ENCODE measurements at places on chromosomes 13 and 19.
A peak's percentile ranks its signal among the peaks of the same experiment; 100 is the strongest.

DNA sequence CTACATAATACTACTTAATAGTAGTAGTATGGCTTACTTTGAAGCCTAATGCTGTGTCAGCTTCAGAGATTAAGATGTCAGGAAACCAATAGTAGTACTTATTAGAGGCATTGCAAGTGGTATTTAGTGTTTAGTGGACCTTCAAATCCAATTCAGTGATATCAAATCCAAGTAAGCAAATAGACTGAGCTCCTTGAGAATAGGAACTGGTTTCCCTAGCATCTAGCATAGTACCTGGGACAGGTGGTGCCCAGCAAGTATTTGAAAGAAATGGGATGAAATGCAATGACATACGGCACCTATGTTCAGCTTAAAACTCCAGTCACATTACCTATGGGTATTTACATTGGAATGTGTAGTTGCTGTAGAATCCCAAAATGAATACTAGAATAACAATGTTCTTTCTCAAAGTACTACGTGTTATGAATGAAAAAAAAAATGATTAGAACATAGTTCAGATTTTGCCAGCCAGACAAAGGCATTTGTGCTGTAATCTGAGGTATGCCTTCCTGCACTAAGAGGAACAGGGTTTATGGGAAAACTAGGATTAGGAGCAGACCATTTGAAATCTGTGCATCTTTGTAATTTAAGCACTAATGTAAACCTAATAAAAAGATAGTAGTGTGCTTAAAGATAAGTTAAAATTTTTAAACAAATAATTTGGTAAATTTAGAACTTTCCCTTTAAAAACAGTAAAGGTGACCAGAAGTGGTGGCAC is 17.1 kb downstream of the LSM14A start:
- no peak for DNase-seq

GRCh38 chr19:8097681-8098567 is 45.4 kb downstream of the CCL25 start:
- no peak for DNase-seq

DNA sequence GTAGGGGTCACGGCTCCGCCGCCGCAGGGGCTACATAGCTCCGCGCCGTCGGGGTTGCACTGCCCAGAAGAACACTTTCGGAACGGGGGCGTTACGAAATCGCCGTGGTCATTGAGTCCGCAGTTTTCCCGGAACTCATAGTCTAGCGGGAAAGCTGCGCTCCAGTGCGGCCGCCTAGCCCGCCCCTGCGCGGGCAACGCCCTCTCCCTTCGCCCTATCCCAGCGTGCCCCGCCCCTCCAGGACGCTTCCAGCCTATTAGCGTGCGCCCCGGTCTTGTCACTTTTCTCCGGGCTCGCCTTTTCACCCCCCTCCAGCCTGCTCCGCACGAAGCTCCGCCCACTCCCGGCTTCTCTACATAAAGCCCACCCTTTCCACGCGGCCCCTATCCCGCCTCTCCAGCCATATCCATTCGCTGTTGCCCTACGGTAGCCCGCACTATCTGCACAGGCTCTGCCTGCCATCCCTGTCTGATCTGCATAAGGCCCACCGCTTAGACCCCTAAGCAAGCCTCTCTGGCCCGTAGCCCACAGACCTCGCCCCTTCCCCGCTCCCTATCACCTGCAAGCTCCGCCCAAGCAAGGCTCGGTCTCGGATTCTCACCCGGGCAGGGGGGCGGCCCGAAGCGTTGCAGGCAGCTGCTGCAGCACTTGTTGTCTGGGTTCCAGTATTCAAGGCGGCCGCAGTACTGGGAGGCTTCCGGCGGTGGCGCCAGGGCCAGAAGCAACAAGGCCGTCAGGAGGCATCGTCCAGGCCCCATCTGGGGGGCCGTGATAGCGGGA is 1.6 kb downstream of the IGFLR1 start:
- peak; percentile 100 for DNase-seq

- no peak for DNase-seq
These were observed 230.7 kb downstream of the NALCN start for GRCh38 chr13:101185606-101186005.

DNA sequence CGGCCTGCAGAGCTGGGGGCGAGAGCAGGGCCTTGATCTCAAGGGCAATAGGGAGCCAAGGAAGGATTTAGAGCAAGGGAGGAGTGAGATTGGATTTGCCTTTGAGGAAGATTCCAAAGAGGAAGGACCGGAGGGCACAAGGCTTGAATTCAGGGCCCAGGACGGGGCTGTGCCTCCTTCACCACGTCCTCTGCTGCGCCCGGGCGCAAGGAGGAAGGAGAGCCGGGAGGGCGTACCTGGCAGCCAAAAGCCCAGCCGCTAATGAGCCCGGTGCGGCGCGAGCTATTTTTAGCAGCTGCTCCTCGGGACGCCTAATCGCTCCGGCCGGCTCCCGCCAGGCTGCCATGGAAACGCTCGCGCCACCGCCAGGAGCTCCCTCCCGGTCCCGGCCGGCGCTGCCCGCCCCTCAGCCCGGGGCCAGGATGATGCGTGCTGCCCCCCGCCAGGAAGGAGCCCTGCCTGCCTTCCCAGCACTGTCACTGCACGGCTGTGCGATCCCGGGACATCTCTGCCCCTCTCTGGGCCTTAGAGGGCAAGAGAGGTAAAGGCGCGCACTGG is 31.3 kb downstream of the TINCR start:
- DNase-seq: peak; percentile 71

DNA sequence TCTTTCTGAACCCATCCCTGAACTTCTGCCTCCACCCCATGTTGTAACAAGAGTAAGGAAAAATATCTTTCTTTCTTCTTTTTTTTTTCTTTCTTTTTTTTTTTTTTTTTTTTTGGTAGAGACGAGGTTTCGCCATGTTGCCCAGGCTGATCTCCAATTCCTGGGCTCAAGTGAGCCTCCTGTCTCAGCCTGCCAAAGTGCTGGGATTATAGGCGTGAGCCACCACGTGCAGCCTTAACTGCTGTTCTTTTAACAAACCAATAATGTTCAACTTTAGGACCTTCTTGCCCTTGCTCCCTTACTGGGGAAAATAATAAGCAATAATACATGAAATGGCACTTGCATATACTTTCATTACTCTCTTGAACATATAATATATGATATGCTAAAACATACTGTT is 19.6 kb downstream of the GPR183 start:
- DNase-seq: no peak

DNA sequence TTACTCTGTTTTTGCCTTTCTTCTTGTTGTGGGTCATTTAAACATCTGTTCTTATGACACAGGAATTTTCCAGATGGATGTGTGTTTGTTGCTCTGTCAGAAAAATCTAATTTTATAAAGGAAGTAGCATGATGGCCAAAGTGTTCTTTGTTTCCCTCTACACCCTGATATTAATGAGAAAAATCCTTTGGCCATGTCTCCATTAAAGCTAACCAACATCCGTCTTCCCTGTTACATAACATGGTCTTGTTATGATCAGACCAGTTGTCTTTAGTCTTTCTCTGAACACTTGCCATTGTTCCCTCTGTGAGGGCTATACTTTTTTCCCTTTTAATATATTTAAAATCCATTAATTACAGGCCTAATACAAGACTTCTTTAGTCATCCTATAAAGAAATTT is 142.2 kb upstream of the SPRY2 start:
- DNase-seq: no peak

DNA sequence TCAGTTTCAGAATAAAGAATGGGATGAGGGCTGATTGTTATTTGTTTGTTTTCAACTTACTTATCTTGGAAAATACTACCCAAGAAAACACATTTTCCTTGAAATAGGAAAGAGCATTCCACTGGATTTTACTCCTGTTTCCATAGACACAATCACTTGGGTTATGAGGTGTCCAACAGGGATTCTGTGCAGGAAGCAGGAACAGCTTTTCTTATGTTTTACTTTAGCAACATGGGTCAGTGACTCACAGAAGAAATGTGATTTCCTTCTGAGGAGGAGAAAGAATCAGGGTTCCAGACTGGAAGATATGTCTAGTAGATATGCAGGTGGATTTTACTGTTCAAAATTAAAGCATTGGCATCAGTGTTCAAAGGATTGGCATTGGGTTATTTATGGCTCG is 180.8 kb upstream of the GPC6 start:
- DNase-seq: no peak

GRCh38 chr19:40663695-40664692 is 26.5 kb downstream of the NUMBL start:
- no peak for DNase-seq

GRCh38 chr13:25988661-25989060 is 63.2 kb downstream of the SHISA2 start:
- DNase-seq: no peak

DNA sequence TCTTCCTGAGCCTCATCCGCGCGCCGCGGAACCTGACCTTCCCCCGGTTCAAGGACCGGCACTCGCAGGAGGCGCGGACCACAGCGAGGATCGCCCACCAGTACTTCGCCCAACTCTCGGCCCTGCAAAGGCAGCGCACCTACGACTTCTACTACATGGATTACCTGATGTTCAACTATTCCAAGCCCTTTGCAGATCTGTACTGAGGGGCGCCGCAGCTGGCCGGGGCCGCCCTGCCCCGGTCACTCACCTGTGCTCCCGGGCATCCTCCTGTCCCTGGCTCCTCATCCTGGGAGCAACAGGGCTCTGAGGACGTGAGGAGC is 23.9 kb upstream of the KCTD15 start:
- DNase-seq: no peak

DNA sequence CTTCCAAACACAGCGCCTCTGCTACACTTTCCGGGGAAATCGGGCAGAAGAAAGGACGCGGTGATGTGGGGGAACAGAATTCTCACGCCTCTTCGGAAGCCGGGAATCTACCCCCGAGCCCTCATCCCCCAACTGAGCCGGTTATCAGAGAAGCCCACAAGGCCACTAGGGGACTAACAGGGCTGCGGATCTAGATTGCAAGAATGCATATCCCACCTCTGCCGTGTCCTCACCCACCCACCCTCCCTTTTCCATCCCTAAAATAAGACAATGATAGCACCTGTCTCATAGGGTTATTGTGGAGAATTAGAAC is 1.1 kb downstream of the IGFLR1 start:
- no peak for DNase-seq

DNA sequence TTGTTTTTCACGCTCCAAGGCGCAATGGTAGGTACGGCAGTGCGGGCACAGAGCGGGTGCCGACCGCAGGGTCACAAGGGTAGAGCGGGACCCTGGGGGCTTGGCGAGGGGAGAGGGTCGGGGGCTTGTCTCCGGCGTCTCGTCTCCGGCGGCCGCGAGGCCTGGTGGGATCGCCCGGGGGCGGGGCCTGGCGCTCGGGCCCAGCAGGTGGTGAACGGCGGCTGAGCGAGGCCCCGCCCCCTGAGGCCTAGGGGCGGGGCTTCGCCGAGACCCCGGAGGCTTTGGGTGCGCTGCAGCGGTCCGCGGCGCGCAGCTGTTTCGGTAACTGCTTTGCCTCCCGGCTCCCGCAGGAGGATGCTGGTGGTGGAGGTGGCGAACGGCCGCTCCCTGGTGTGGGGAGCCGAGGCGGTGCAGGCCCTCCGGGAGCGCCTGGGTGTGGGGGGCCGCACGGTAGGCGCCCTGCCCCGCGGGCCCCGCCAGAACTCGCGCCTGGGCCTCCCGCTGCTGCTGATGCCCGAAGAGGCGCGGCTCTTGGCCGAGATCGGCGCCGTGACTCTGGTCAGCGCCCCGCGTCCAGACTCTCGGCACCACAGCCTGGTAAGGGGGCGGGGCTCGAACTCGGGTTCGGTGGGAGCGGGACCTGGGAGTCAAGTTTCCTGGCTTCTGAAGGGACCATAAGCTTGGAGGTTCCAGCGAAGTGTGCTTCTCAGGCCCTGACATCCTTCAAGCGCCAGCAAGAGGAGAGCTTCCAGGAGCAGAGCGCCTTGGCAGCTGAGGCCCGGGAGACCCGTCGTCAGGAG is at the start of gene TSEN34:
Gene TSEN34, plus strand, starts transcription at position 298 of the 800 bp plus-strand sequence. Its CDS starts 57 bp downstream, at position 355.
- peak; percentile 95 for DNase-seq

DNA sequence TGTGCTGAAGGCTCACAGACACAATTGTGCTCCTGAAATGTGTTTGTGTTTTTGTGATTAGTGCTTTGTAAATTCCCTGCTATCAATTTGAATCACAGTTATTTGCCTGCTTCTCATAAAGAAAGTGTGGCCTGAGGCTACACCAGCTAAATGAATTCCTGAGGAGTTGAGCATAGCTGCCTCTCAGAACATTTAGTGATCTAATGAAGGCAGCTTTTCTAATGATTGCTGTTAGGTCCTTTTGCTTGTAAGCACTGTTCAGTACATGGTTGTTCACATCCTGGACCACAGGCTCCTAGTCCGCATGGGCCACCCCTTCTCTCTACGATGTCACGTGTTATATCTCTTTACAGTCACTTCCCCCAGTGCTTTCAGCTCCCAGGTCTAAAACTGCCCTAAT is 238.2 kb downstream of the B3GLCT start:
- no peak for DNase-seq

- no peak for DNase-seq
These were observed 3.0 kb upstream of the UPF1 start for GRCh38 chr19:18828786-18829185.

GRCh38 chr13:110217811-110218210 is 89.1 kb downstream of the COL4A1 start:
- DNase-seq: no peak

DNA sequence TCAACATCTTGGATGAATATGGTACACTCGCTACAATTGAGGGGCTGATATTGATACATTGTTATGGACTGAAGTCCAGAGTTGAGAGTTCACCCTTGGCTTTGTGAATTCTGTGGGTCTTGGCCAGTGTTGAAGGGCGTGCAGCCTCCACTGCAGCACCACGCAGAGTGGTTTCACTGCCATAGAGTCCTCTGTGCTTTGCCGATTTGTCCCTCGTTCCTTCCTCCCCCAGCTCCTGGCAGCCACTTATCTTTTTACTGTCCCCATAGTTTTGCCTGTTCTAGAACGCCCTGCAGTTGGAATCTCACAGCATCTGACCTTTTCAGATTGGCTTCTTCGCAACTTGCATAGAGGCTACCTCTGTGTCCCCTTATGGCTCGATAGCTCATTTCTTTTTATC is 57.3 kb upstream of the IRS2 start:
- DNase-seq: no peak

DNA sequence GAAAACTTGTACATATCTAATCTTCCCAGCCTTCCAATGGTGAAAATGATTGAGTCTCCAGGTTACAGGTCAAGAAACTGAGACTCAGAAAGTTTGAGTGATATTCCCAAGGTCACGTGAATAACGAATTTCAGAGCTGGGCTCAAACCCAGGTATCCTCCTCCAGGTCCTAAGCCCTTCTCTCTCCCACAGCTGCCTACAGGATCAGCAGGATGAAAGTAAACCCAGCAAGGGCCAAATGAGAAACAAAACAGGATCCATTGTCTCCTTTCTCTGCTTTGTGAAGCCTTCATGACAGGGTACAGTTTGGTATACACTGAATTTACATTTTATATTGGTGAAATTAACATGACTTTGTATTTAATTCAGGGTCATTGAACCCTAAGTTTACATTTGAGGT is 208.1 kb downstream of the RBM26 start:
- no peak for DNase-seq

GRCh38 chr19:50331994-50332243 is 2.7 kb upstream of the KCNC3 start:
- DNase-seq: no peak

DNA sequence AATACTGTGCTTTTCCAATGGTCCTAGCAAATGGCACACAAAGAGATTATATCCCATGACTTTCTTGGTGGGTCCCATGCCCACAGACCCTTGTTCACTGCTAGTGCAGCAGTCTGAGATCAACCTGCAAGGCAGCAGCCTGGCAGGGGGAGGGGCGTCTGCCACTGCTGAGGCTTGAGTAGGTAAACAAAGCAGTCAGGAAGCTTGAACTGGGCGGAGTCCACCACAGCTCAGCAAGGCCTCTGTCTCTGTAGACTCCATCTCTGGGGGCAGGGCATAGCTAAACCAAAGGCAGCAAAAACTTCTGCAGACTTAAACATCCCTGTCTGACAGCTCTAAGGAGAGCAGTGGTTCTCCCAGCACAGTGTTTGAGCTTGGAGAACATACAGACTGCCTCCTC is 82.9 kb downstream of the ZNF737 start:
- no peak for DNase-seq

All from NCI-H526 (cell line).